A172 (cell line): ENCODE measurements at places on chromosomes 13 and 19.

- DNase-seq = no peak
These were observed 167.8 kb downstream of the ABCC4 start for GRCh38 chr13:95133498-95133897.

GRCh38 chr13:59479629-59480028 is 684.1 kb downstream of the DIAPH3 start:
- DNase-seq = no peak

DNA sequence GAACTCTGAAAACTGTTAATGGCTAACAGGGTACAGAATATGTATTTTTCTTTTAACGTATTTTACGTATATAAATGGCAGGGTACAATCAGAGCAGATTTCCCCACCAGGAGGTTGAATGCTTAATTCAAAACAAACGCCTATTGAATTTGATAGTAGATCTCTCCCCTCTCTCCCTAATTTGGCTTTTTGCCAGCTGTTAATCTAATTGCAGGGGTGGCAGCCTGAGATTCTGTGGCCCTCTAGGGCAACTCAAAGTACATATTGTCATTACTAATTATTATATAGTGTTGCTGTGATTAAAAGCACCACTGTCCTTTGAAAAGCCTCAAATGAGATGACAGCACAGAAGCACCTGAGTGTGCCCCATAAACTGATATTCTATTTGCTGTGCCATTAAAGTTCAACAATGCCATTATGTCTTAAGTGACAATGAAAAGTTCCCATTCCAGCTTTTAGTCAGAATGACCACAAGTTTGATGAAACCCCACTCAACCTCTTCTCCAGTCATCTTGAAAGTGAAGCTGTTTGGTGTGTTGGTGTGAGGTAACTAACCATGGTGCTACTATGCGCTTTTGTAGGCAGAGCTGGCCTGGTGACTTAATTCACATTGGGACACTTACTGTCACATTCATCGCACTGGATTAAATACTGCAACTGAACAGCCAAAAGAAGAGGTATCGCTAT is 351.4 kb downstream of the KCNRG start:
- no peak for DNase-seq

GRCh38 chr13:31747291-31747690 is 8.0 kb downstream of the RXFP2 start:
- DNase-seq = no peak

DNA sequence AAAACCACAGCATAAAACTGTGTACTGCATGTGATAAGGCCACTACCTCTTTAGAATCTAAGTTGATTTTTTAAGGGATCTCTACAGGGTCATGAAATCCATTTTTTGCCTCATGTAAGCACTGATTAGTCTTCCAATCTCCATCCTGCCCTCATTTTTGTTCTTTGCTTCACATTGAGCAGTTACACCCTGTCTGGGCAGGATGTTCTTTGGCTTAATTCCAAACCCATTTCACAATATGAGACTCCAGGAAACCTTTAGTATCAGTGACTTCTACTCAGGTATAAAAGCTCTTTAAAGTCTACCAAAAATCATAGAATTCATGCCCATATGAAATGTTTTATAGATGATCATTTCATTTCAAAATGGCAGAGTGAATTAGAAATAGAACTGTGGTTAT is 592.6 kb downstream of the TBC1D4 start:
- DNase-seq = no peak

- no peak for DNase-seq
These were observed 220.5 kb downstream of the TM9SF2 start for GRCh38 chr13:99721606-99722337.

DNA sequence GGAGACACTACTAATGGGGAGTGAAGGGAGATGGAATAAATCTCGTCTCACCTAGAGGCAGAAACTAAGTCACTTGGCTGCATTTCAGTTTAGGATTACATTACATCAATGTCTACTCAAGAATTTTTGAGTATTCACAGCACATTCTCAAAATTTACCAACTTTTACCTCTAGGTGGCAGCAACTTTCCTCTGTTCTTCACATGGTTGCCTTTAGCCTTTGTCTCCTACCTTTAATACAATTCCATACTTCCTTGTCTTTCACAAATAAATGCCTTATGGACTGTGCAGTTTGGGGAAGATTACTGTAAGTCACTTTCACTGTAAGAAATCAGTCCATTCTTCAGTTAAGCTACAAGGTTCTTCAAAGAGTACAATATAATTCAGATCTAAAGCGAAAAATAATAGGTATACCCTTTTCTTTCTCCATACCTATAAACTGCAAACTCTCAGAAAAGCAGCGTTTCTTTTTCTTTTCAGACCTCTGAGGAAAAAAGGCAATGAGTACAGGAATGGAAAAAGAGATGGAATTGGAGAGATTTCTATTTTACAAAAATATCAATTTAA is 379.4 kb downstream of the KLF12 start:
- DNase-seq = peak; percentile 48

- peak; percentile 96 for DNase-seq
These were observed 20.2 kb upstream of the CD70 start for GRCh38 chr19:6610934-6611852.

- peak; percentile 14 for DNase-seq
These were observed 636.2 kb upstream of the KLF12 start for GRCh38 chr13:74770361-74770760.

DNA sequence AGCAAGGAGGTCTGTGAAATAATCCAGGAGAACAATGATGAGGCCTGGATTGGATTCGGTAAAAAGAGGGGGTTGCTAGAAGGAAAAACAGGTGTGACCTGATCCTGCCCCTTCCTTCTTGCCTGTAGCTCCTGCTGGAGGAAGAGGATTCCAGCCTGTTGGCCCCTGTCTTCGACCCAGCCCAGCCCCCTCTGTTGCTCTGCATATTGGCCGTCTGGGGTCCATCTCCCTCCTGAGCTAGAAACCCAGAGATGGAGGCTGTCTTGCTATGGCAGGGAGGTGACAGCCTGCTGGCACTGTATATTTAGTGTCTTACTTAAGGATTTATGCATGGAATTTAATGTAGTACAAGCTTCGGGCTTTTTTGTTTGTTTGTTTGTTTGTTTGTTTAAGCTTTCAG is 6.6 kb downstream of the DMRTC2 start:
- no peak for DNase-seq

- DNase-seq = no peak
These were observed 48.7 kb upstream of the ITM2B start for GRCh38 chr13:48184260-48184659.

GRCh38 chr19:51607920-51608562 is 22.2 kb downstream of the SIGLEC5 start:
- peak; percentile 31 for DNase-seq

- no peak for DNase-seq
These were observed 35.0 kb upstream of the ADGRE5 start for GRCh38 chr19:14346279-14346678.

GRCh38 chr19:5908773-5909442 is 4.2 kb downstream of the VMAC start:
- DNase-seq = no peak

DNA sequence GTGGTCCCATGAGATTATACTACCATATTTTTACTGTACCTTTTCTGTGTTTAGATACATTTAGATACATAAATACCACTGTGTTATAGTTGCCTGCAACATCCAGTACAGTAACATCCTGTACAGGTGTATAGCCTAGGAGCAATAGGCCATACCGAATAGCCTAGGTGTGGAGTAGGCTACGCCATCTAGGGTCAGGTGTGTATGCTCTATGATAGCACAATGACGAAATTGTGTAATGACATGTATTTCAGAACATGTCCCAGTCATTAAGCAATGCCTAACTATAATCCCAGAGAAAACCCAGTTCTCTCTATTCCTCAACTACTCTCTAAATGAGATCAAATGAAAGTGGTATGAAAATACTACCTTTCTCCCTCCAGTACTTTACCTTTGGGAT is 3.9 kb downstream of the SLC25A15 start:
- DNase-seq = no peak

- DNase-seq = no peak
These were observed 95.6 kb upstream of the FAM216B start for GRCh38 chr13:42685751-42686150.

DNA sequence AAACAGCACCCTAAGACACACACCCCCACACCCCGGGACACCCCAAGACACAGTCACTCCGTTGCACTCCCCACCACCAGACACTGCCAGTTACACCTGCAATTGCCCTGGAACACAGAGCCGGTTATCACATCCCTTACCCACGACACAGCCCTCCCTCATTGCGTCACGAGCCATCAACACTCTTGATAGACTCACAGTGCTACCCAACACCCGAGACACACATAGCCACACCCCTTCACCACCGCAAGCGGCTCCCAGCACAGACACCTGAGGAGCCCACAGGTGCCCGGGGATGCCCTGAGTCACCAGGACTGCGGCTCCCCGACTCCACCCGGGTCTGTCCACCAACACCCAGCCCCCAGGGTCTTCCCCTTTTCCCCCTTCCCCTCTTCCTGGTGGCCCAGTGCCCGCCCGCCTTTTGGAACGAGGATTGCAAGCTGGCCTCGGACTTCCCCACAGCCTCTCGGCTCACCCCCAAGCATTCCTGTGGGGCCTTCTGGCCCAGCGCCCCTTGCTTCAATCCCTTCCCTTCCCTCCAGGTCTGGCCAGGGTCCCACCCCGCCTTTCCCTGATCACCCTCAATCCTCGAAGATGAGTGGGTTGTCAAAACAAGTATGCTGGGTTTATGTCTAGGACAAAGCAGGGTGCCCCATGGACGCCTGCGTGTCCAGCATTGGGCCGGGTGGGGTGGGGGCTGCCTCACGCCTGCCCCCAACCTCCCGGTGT is 1.7 kb upstream of the PTGER1 start:
- peak; percentile 96 for DNase-seq

- no peak for DNase-seq
These were observed 153.6 kb upstream of the TMTC4 start for GRCh38 chr13:100828226-100828625.

GRCh38 chr13:43377973-43378372 is 354.6 kb downstream of the DNAJC15 start:
- DNase-seq = no peak

DNA sequence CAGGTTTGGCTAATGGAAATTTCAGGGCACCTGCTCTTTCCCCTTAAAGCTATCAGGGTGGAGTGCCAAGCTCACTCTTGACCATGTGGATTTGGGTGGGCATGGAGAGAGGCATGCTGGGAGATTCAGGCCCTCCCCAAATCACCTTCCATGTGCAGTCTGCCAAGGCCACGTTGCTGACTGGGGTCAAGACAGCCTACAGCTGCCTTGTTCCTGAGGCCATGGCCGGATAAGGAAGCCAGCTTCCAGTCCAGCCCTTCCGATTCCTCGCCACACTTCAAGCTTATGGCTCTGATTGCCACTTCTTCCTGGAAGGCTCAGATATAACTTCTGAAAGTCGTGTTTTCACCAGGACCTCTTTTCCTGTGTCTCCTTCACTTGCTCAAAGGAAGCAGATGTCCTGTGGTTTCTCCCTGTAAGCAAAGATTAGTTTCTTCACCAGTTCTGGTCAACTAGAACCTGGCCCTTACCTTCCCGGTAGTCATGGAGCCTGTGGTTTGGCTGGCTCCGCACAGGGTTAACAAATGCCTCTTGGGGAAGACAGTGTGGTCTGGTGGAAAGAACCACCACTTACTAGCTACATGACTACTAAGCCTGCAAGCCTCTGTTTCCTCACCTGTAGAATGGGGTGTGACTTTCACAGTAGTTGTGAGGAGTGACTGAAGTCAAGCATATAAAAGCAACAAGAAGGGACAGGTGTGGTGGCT is 16.1 kb upstream of the TPT1 start:
- DNase-seq = no peak

DNA sequence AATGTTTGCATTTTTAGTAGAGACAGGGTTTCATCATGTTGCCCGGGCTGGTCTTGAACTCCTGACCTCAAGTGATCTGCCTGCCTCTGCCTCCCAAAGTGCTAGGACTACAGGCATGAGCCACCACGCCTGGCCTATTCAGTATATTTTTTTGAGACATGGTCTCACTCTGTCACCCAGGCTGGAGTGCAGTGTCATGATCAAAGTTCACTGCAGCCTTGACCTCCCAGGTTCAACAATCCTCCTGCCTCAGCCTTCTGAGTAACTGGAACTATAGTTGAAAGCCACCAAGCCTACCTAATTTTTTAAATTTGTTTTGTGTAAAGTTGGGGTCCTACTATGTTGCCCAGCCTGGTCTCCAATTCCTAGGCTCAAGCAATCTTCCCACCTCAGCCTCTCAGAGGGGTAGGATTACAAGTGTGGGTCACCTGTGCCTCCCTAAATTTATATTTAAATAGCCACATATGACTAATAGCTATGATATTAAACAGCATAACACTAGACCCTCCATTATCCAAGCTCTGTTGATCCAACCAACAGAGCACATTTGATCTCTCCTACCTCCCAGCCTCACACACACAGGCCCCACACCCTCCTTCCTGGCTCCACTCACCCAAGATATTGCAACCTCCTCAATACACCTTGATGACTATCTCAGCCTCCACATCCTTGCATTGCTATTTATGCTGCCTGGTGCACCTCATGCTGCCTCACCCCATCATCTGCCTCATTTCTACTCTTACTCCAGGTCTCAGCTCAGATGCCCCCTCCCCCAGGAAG is 2.1 kb upstream of the CEACAM19 start:
- DNase-seq = no peak

DNA sequence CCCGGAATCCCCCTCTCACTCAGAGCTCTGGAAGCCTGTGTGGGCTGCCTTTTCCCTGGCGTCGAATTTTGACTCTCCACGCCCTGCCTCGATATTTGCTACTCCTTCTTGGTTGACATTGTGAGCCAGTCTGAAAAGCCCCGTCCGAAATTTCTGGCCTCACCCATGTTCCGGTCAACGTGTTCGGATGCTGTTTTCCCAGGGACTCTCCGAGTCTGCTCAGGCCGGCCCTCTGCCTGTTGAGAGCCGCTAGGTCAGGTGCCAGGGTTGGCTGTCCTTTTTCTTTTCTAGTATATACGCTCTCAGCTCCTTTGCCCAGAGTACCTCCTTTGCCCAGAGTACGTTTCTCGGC is 6.8 kb upstream of the DGKH start:
- peak; percentile 43 for DNase-seq

DNA sequence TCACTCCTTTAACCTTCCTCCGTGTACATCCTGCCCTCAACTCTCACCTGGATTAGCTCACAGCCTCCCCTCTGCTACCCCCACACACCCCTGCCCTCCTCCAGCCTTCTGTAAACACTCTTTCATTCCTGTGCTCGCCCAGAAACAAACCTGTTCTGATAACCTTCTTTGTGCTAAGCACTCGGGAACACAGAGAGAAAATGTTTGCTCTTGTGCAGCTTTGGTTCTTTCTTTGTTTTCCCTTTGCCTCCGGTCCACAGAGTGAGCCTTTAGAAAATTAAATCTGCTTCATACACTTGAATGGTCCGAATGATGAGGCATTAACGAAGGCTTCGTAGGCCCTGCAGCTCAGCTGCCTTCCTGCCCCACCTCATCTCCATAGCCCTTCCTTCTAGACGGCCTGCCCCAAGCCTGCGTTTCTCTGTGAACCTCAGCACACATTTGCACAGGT is 6.6 kb upstream of the ZDHHC20 start:
- DNase-seq = no peak
